ENCODE measurements at places on chromosomes 4 and X.
A peak's percentile ranks its signal among the peaks of the same experiment; 100 is the strongest.

- DNase-seq: no peak
Observed at GRCh38 chr4:177225605-177226004, 84.1 kb upstream of the NEIL3 start.

- DNase-seq: no peak
Observed at GRCh38 chrX:13590207-13590606, 20.8 kb downstream of the EGFL6 start.

DNA sequence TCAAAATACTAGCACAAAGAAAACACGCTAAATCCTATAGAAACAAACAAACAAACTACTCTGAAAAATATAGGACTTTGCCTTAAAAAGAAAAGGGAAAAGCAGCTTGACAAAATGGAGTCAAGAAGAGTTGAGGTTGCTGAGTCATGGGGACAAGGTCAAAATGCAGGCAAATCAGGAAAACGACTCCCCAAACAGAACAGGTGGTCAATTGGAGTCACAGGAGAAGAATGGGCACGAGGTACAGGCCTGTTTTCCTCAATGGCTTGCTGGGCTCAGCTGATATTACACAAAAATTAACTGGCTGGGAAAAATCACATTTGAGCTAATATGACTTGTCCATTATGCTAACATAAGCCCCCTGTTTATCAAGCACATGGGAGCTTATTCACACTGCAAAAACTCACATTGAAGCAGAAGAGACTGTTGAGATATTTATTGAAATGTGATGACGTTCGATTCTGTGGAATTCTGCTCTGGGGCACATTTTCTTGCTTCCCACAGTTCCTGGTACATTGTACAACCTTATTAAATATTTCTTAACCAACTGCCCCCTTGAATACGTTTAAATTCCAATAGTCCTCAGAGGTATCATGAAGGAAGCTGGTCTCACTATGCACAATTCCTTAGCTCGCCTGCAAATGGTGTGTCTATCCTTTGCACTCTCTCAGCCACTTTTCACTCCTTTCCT lies 1622.1 kb downstream of the STIM2 start:
- no peak for DNase-seq

DNA sequence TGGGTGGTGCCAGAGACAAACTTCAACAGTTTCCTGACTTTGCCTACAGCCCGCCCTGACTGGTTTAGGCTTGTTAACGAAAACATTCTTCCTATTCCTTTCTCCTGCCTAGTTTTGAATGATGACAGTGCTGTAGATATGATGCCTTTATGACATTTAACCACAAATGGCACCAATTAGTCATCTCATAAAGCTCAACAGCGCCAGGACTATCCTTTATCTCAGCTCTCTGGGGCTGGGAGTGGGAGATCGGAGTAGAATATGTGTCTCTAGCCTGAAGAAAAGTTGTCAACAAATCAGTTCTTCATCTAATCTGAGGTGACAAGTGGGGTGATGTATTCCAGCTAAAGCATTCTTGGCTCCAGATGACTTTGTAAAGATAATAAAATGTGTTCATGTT lies 64.6 kb upstream of the SH3RF1 start:
- DNase-seq: no peak

DNA sequence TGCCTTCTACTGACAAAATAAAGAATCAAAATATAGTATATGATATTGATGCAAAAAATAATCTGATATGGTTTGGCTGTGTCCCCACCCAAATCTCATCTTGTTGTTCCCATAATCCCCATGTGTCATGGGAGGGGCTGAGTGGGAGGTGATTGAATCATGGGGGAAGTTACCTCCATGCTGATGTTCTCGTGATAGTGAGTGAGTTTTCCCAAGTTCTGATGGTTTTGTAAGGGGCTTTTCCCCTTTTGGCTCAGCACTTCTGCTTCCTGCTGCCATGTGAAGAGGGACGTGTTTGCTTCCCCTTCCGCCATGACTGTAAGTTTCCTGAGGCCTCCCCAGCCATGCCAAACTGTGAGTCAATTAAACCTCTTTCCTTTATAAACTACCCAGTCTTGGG lies 70.2 kb downstream of the TMEM165 start:
- DNase-seq: no peak

DNA sequence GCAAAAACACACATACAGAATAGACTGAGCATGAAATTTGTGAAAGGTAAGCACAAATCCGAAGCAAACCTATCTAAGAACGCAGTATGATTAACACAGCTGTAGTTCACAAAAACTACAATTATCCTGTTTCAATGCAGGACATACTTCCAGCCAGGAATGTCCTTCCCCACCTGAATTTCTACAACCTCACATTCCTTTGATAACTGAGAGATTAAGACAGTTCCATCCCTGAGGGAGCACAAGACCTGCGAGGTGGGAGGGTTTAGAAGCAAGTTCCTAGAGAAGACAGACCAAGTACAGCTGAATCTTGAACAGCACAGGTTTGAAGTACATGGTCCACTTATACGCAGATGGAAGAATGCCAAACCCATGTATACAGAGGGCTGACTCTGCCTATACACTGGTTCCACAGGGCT lies 10.6 kb downstream of the ABCG2 start:
- no peak for DNase-seq

- DNase-seq: peak; percentile 30
Observed at GRCh38 chr4:25158817-25159216, 1.4 kb downstream of the SEPSECS start.

DNA sequence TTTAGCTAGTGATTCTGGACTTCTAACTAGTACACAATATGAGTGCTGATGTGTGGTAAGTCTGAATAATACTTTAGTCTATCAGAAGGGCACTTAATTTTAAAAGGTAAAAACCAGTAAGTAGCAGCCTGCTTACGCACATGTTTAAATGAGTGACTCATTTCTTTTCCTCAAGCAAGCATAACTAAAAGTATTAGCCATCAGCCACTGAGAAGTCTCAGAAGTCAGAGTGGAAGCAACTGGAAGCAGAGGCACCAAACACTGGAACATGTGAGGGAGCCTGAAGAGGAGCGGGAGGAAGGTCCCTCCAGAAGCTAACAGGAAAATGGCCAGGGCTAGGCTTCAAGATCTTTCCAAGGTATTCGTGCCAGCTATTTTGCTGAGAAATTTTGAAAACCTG lies 257.7 kb downstream of the RAPGEF2 start:
- no peak for DNase-seq

DNA sequence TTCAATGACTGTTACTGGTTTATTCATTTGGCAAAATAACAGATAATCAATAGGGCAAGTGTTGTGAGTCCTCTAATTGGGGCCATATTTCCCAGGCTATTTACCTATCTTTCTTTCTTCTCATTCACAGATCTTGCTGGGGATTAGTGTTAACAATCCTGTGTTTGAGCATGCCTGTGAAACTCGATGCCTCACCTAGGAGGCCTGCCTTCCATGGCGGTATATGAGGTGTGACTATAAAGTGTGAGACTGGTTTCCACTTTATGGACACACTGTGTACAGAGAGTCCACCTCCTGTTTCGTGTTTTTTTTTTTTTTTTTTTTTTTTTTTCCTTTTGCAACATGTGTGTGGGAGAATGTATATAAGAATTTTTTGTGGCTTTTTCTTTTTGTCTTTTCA lies 199.3 kb downstream of the BMPR1B start:
- DNase-seq: no peak

- no peak for DNase-seq
Observed at GRCh38 chrX:153917869-153918268, 8.2 kb downstream of the ARHGAP4 start.

DNA sequence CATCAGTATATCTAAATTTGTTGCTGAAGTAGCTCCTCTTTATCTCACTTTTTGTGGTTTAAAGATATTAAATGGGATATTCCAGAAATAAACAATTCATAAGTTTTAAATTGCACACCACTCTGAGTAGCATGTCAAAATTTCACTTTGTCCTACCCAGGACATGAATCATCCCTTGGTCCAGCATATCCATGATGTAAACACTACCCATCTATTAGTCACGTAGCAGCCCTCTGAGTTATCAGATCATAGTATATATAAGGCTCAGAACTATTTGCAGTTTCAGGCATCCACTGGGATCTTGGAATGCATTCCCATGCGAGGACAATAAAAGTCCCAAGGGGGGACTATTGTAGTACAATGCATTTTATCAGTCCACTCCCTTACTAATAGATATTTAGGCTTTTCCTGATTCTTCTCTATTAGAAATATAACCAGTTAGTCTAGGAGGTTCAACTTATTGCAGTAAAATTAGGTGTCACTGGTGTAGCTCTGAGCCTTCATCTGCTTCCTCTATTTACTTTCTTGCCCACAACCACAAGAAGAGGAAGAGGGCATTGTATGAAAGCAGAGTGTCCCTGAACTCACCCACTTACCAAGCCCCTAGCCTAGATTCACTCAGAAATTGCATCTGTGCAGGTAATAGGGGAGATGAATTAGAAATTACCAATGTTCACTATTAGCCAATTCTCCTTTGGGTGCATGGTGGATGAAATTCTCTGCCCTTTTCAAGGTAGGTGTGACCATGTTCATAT lies 409.8 kb upstream of the GALNT7 start:
- DNase-seq: no peak

- no peak for DNase-seq
Observed at GRCh38 chr4:73705056-73705432, 35.3 kb upstream of the CXCL8 start.

- no peak for DNase-seq
Observed at GRCh38 chrX:357035-357692, 29.5 kb downstream of the PPP2R3B start.

DNA sequence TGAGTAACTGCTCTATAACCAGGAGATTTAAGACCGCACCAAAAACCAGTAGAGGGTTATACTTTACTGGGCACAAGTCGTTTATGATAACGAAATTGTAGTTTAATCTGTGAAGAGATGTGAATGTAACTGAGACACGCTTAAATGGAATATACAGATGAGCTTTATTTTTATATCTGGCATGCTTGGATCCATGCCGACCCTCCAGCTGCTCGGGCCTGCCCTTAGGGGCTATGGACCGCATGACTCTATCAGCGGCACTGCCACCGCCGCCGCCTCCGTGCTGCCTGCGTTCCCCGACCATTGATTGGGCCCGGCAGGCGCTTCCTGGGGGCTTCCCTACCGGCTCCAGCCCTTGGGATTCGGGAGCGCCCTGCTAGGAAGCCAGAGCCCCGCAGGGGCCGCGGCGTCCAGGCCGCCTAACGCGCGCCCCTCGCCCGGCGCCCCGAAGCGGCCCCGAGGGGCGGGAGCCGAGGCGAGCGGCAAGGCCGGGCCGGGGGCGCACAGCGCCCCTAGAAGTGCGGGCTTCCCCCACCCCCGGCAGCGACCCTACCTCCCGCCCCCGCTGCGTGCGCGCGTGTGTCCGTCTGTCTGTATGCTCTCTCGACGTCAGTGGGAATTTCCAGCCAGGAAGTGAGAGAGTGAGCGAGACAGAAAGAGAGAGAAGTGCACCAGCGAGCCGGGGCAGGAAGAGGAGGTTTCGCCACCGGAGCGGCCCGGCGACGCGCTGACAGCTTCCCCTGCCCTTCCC lies at the start of gene NFKB1:
Gene NFKB1, plus strand, starts transcription at position 664 of the 751 bp plus-strand sequence. CDS start 24,160 bp downstream, outside the sequence.
- peak; percentile 24 for DNase-seq

GRCh38 chrX:119687661-119688413 lies 5.1 kb downstream of the SEPTIN6 start:
- no peak for DNase-seq

DNA sequence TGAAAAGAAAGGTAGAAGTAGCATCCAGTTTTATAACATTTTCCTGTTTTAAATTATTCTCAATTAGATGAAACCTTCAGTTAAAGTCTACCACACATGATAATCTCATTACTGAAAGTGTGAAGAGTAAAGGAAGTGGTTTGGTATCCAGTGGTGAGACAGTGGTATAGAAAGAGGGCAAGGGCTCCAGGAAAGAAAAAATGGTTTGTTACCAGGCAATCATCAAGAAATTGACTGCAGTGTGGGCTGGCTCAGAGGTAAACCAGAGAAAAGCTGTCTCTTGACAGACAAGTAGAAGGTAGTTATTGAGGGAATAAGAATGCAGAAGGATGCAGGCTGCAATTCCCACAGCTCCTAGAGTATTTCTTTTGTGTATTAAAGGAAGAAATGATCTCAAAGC lies 406.2 kb downstream of the TLL1 start:
- no peak for DNase-seq

- DNase-seq: no peak
Observed at GRCh38 chrX:68989865-68990606, 161.2 kb downstream of the EFNB1 start.

DNA sequence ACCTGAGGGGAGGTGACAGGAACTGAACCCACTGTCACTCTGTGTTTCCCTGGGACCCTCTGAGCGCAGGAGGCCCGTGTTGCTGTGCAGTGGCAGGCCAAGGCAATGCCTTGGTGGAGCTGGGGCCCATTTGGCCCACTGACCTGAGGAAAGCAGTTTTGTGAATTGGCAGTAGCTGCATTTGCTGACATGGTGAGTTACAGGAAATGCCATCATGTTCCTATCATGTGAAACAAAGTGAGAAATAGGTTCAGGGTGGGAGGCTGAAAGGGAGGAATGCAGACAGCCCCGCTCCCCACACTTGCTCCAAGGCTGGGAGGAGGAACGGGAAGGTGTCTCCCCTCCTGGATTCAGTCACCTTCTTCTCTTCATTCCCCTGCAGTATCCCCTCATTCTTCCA lies 146.1 kb downstream of the PTTG2 start:
- no peak for DNase-seq

- no peak for DNase-seq
Observed at GRCh38 chrX:24229976-24230375, 80.4 kb downstream of the ZFX start.

GRCh38 chrX:134551376-134552048 lies 91.5 kb downstream of the HPRT1 start:
- no peak for DNase-seq

GRCh38 chr4:52925531-52925968 lies 63.4 kb downstream of the RASL11B start:
- DNase-seq: no peak

DNA sequence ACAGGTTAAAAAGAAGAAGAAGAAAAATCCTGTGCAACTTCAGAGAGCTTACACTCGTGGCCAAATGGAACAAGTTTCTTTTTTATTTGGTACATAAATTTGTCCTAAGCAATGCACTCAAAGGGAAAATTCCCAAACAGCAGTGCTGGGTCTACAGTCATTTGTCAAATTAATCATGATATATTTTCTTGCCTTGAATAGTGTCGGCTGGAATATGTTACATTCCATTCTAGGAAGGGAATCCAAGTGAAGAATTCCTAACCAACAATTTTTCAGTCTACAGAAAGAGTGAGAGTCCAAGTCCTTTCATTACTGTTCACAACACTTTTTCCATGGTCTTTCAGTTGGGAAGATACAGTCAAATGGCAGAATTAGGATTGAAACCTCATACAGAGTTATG lies 63.9 kb downstream of the HAND2 start:
- DNase-seq: no peak

GRCh38 chr4:76373919-76374552 lies 46.9 kb downstream of the CCDC158 start:
- DNase-seq: no peak

GRCh38 chrX:64191281-64192010 lies 14.1 kb downstream of the AMER1 start:
- no peak for DNase-seq

- no peak for DNase-seq
Observed at GRCh38 chr4:102386966-102387365, 41.7 kb upstream of the SLC39A8 start.

Measured in NCI-H2029 (cell line).